Aorta (tissue), 5 donors: ENCODE measurements at places on chromosomes 5 and 9.

DNA sequence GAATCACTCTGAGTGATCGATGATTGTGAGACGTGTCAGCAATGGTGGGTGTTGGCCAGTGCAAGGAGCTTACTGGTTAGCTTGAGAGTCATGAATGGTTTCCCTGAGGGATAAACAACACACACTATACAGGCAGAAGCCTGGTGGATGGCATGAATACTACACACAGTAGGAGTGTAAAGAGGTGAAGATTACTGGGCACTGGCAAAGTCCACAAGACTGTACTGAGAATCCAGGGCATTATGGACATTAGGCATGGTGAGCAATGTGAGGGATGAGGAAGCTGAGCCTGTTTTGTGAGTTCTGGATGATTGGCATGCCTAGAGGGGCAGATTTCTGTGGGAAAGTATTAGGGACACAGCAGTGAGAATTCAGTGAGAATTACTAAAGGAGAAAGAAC lies 71.3 kb downstream of the KDM4C start:
- no peak overlapping the region for H3K27ac ChIP-seq
- no peak overlapping the region for H3K4me3 ChIP-seq
- no peak for DNase-seq

- no peak for DNase-seq
- no peak overlapping the region for H3K4me3 ChIP-seq
- H3K27ac ChIP-seq, result no peak overlapping the region
- H3K36me3 ChIP-seq, result no peaks in the 10 kb centered on the region
- H3K4me1 ChIP-seq, result no peaks in the 10 kb centered on the region
Measured at GRCh38 chr5:79955356-79955895, 35.6 kb downstream of the MTX3 start.

GRCh38 chr5:113808956-113809355 lies 295.5 kb downstream of the YTHDC2 start:
- H3K36me3 ChIP-seq, result no peaks in the 10 kb centered on the region
- peaks cover 7% of the 10 kb centered on the region for H3K4me1 ChIP-seq
- no peak overlapping the region for H3K27ac ChIP-seq
- H3K4me3 ChIP-seq, result no peak overlapping the region
- DNase-seq, result no peak

- DNase-seq, result no peak
- no peaks in the 10 kb centered on the region for H3K27me3 ChIP-seq
- no peak overlapping the region for H3K4me3 ChIP-seq
- H3K4me1 ChIP-seq, result no peaks in the 10 kb centered on the region
- H3K27ac ChIP-seq, result no peak overlapping the region
Measured at GRCh38 chr9:114315723-114316363, 7.1 kb upstream of the ORM1 start.

- DNase-seq, result no peak
- H3K4me1 ChIP-seq, result no peaks in the 10 kb centered on the region
- no peak overlapping the region for H3K27ac ChIP-seq
- no peaks in the 10 kb centered on the region for H3K27me3 ChIP-seq
- no peak overlapping the region for H3K4me3 ChIP-seq
Measured at GRCh38 chr9:111873901-111874300, 22.7 kb upstream of the UGCG start.

GRCh38 chr9:86771941-86772634 lies 175.2 kb downstream of the GAS1 start:
- H3K27me3 ChIP-seq, result no peaks in the 10 kb centered on the region
- no peak overlapping the region for H3K4me3 ChIP-seq
- DNase-seq, result no peak
- H3K36me3 ChIP-seq, result no peaks in the 10 kb centered on the region

DNA sequence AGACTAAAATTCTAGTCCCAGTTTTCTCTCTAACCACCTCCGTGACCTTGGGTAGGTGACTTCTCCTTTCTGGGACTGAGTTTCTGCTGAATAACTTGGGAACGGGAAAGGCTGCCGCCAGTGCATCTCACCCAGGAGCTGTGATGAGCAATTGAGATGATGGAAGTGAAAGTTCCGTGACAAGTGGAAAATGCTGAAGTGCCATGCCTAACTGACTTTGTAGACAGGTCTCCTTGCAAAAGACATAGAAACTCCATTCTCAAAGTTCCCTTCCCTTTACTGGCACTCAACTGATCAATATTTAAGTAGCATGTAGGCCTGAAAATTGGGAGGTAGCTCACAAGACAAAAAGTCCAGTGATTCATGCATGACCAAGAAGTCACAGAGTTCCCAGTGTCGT lies 6.3 kb upstream of the ADAM19 start:
- no peak overlapping the region for H3K4me3 ChIP-seq
- H3K4me1 ChIP-seq, result no peaks in the 10 kb centered on the region
- H3K36me3 ChIP-seq, result no peaks in the 10 kb centered on the region

DNA sequence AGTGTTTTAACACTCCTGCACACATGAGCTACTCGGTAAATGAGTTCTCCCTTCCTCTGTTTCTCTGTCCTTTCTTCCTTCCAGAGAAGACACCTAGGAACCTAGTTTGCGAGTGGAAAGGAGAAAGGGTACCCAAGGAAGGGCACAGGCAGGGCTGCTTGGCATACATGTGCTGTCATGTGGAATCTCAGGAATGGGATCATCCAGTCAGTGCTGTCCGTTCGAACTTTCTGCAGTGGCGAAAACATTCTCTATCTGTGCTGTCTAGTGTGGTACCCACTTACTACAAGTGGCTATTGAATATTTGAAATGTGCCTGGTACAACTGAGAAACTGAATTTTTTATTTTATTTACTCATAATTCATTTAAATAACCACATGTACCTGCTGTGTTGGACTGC lies 28.0 kb downstream of the NLN start:
- no peak overlapping the region for H3K4me3 ChIP-seq
- H3K27ac ChIP-seq, result no peak overlapping the region
- DNase-seq, result no peak
- H3K27me3 ChIP-seq, result no peaks in the 10 kb centered on the region
- no peaks in the 10 kb centered on the region for H3K36me3 ChIP-seq

DNA sequence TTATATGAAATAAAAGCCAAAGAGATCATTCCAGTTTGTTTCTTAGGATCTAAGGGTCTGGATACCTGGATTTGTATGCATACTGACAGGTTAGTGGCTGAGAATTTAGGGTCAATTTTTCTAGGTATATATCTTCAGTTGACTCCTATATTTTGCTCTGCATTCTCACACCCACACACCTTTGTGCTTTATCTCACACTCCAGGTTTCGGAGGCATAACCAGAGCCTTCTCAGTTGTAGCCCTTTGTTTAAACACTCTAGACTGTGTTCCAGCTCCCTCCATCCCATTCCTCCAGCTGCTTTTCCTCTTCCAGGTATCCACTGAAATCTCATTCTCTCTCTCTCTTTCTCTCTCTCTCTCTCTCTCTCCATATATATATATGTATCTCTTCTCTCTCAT lies 10.6 kb upstream of the MOCS2 start:
- no peaks in the 10 kb centered on the region for H3K36me3 ChIP-seq
- H3K27ac ChIP-seq, result no peak overlapping the region
- no peak overlapping the region for H3K4me3 ChIP-seq
- no peaks in the 10 kb centered on the region for H3K27me3 ChIP-seq

GRCh38 chr5:56851258-56851941 lies 36.1 kb downstream of the MAP3K1 start:
- no peaks in the 10 kb centered on the region for H3K27me3 ChIP-seq
- H3K4me1 ChIP-seq, result peaks cover 6% of the 10 kb centered on the region
- no peak overlapping the region for H3K4me3 ChIP-seq
- no peaks in the 10 kb centered on the region for H3K36me3 ChIP-seq
- H3K27ac ChIP-seq, result no peak overlapping the region
- no peak for DNase-seq

DNA sequence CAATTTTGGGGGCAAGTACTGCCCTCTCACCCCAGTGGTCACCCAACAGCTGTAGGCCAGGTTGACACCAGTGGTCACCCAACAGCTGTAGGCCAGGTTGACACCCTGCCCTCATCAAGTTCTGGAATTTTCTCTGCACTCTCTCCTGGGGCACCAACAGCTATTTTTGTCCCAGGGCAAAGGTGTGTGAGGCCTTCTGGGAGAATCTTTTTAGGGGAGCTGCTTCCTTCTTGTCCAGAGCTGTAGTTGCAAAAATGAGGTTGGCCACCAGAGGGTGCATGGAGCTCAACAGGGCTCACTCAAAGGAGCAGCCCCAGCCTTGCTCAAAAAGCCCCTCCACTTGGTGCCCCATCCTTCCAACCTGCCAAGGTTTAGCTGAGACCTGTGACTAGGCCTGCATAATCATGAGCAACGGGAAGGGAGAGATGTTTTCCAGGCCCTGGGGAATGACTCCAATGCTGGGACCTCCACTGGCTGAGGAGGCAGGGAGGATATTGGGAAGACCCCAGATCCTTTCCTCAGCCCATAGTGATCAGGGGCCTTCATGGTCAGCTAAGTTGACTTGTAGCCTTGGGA lies 10.6 kb upstream of the P4HA2 start:
- peak; percentile 80 for DNase-seq
- no peaks in the 10 kb centered on the region for H3K36me3 ChIP-seq
- no peak overlapping the region for H3K27ac ChIP-seq
- no peaks in the 10 kb centered on the region for H3K27me3 ChIP-seq

DNA sequence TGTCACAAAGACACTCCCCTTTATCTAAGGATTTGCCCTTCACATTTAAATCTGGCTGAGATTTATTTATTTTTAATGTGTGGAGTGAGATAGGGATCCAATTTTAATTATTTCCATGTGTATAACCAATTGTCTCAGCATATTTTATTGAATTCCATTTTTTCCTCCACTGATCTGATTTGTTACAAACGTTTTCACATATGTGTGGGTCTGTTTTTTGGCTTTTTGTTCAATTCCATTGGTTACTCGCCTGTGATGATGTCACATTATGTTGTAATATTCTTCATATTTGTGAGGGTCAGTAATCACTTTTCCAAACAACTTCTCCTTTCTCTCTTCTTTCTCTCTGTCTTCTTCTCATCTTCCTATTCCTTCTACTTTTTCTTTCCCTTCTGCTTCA lies 278.3 kb upstream of the RFX3 start:
- DNase-seq, result no peak
- H3K36me3 ChIP-seq, result no peaks in the 10 kb centered on the region
- H3K27me3 ChIP-seq, result no peaks in the 10 kb centered on the region
- H3K4me1 ChIP-seq, result no peaks in the 10 kb centered on the region
- no peak overlapping the region for H3K4me3 ChIP-seq
- no peak overlapping the region for H3K27ac ChIP-seq

GRCh38 chr9:87711857-87712800 lies 13.8 kb upstream of the CTSL start:
- no peak overlapping the region for H3K27ac ChIP-seq
- peak; percentile 70 for DNase-seq

DNA sequence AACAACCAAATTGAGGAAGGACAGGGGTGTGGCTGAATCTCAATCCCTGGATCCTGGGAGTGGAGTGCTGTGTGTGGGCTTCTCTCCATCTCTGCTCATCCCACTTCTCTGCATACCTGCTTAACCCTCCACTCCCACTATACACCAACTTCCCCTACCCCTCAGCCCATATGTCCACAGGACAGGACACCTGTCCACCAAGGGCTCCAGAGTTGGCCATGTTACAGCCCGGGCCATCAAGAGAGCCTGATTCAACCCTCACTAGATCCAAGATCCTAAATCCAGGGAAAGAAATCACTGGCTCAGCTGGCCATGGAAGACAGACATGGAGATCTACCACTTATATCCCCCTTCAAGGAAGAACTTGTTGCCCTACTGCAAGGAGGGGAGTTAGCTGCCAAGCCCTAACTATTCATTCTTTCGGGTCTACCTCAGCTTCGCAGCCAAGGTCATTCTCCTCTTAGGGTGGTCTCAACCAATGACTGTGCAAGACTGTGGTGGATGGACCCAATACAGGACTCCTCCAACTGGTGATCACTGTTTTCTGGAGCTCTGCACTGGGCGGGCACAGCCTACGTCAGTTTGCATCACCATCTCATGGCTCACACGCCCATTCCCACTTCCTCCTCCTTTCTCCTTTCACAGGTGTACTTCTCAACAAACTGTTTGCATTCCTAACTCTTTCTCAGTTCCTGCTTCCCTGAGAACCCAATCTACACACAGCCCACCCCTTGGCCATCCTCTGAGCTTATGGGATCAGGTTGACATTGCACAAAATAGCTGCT lies 53.7 kb upstream of the ZBTB43 start:
- no peaks in the 10 kb centered on the region for H3K27me3 ChIP-seq
- DNase-seq, result no peak
- no peaks in the 10 kb centered on the region for H3K36me3 ChIP-seq
- no peaks in the 10 kb centered on the region for H3K4me1 ChIP-seq
- no peak overlapping the region for H3K4me3 ChIP-seq
- H3K27ac ChIP-seq, result no peak overlapping the region

DNA sequence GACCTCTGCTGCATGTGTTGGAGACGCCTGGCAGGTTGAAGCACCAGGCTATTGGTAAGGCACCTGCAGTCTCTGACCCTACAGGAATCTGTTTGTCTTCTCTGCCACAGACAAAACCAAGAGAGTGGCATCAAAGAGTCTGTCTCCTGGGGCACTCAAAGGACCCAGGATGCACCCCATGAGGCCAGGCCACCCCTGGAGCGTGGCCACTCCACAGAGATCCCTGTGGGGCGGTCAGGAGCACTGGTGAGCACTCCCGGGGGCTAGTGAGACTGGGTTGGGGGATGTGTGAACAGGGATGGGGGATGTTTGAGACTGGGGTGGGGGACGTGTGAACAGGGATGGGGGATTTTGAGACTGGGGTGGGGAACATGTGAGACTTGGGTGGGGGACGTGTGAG lies 240.3 kb downstream of the CACNA1B start:
- H3K4me3 ChIP-seq, result no peak overlapping the region
- no peaks in the 10 kb centered on the region for H3K27me3 ChIP-seq
- H3K27ac ChIP-seq, result no peak overlapping the region
- no peak for DNase-seq
- no peaks in the 10 kb centered on the region for H3K36me3 ChIP-seq

DNA sequence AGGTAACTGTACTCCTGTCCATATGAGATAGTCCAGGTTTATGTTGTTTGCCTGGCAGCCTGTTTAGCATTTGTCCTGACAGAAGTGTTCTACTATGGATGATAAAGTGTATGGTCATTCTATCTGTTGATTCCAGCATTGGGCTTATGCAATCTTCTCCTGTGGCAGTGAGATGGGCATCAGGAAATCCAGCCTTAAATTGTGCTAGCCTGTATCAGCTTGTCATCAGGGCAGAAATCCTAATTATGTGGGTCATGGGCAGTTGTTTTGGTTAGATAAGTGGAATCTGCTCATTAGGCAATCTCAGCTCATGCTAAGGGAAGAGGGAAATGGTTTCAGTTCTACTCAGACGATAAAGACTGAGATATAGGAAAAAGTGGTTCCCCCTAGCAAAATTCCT lies 247.4 kb upstream of the CHD1 start:
- no peak overlapping the region for H3K27ac ChIP-seq
- no peak for DNase-seq
- H3K4me1 ChIP-seq, result no peaks in the 10 kb centered on the region
- no peaks in the 10 kb centered on the region for H3K27me3 ChIP-seq
- H3K4me3 ChIP-seq, result no peak overlapping the region

GRCh38 chr5:125928663-125929062 lies 494.5 kb upstream of the GRAMD2B start:
- H3K4me3 ChIP-seq, result no peak overlapping the region
- no peaks in the 10 kb centered on the region for H3K4me1 ChIP-seq
- H3K36me3 ChIP-seq, result no peaks in the 10 kb centered on the region
- DNase-seq, result no peak
- no peaks in the 10 kb centered on the region for H3K27me3 ChIP-seq
- no peak overlapping the region for H3K27ac ChIP-seq
